ENCODE measurements at places on chromosomes 12 and 14. TPM values are rescaled to one million over a fixed set of nuclear protein-coding genes. Genes with fewer than 3 reads are reported as not detected.

- peaks cover 7% of the 10 kb centered on the region for H3K4me1 ChIP-seq
- no peaks in the 10 kb centered on the region for H3K36me3 ChIP-seq
- H3K27me3 ChIP-seq, result no peaks in the 10 kb centered on the region
- no peak overlapping the region for H3K4me3 ChIP-seq
Measured at GRCh38 chr14:100882026-100882967, 21.2 kb downstream of the RTL1 start.

SLC4A8 gene
- total RNA-seq, result not detected

GSC gene
- not detected for total RNA-seq

MTERF2 gene
- total RNA-seq, result 30.3 TPM

TAS2R46 gene
- total RNA-seq, result 0.47 TPM

RHOJ gene
- total RNA-seq, result not detected

GRCh38 chr14:61026526-61026925 is 45.5 kb downstream of the SLC38A6 start:
- H3K36me3 ChIP-seq, result peaks cover 4% of the 10 kb centered on the region
- DNase-seq, result no peak
- no peak overlapping the region for H3K4me3 ChIP-seq
- H3K27ac ChIP-seq, result no peak overlapping the region
- H3K4me1 ChIP-seq, result no peaks in the 10 kb centered on the region

- H3K27ac ChIP-seq, result no peak overlapping the region
- no peaks in the 10 kb centered on the region for H3K36me3 ChIP-seq
- no peaks in the 10 kb centered on the region for H3K27me3 ChIP-seq
- DNase-seq, result no peak
- H3K4me1 ChIP-seq, result no peaks in the 10 kb centered on the region
- H3K4me3 ChIP-seq, result no peak overlapping the region
Measured at GRCh38 chr12:84247931-84248330, 664.7 kb downstream of the SLC6A15 start.

- H3K4me1 ChIP-seq, result no peaks in the 10 kb centered on the region
- no peaks in the 10 kb centered on the region for H3K36me3 ChIP-seq
- H3K27ac ChIP-seq, result no peak overlapping the region
- DNase-seq, result peak; percentile 59
- H3K27me3 ChIP-seq, result peaks cover 4% of the 10 kb centered on the region
Measured at GRCh38 chr12:110965574-110965973, 45.2 kb upstream of the MYL2 start.

ARHGDIB gene
- 51.1 TPM for total RNA-seq

DNA sequence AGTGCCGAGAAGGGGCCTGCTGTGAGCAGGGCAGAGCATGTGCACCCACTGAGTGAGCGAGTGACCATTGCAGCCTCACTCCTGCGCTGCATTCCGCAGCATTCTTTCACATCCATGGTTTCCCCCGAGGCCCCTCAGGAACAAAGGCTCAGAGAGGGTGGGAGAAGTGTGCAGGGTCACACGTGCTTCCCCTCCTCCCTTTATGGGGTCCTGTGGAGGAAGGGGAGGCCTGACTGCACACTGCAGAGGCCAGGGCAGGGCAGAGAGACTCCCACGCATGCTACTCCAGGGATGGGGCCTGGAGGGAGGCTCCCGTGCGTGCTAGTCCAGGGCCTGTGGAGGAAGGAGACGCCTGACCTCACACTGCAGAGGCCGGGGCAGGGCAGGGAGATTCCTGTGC is 63.2 kb downstream of the DIO3 start:
- H3K27me3 ChIP-seq, result no peaks in the 10 kb centered on the region
- H3K27ac ChIP-seq, result no peak overlapping the region
- no peak overlapping the region for H3K4me3 ChIP-seq
- peaks cover 6% of the 10 kb centered on the region for H3K4me1 ChIP-seq
- H3K36me3 ChIP-seq, result no peaks in the 10 kb centered on the region

- no peak overlapping the region for H3K4me3 ChIP-seq
- no peak for DNase-seq
- no peaks in the 10 kb centered on the region for H3K36me3 ChIP-seq
Measured at GRCh38 chr12:21988619-21989018, 47.4 kb upstream of the ABCC9 start.

DNA sequence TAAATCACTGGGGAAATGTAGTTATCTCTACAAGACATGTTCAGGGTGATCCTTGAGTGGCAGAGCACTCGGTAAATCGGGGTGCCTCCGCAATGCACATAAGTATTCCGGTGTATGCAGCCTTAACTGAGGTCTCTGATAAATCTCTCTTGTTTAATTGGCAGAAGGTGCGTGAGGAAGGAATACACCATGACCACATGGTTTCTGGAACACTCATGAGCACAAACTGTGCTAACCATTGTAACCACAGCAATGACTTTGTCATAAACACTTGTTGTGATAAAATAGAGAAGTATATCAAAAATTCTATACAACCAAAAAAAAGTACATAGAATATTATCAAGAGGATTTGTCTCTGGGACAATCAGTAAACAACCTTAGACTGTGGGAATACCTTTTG is 146.8 kb upstream of the DIO2 start:
- DNase-seq, result no peak
- H3K4me1 ChIP-seq, result no peaks in the 10 kb centered on the region
- no peaks in the 10 kb centered on the region for H3K27me3 ChIP-seq
- no peak overlapping the region for H3K4me3 ChIP-seq
- no peak overlapping the region for H3K27ac ChIP-seq
- no peaks in the 10 kb centered on the region for H3K36me3 ChIP-seq
